Stimulated activated CD4-positive, alpha-beta T cell treated with anti-CD3 and anti-CD28 coated beads, Interleukin-12 subunit alpha, Interleukin-12 subunit beta, amount 100 ng/mL, for 4 hours (primary cell): ENCODE measurements at places on chromosomes 5 and 9.
A peak's percentile ranks its signal among the peaks of the same experiment; 100 is the strongest.

DNA sequence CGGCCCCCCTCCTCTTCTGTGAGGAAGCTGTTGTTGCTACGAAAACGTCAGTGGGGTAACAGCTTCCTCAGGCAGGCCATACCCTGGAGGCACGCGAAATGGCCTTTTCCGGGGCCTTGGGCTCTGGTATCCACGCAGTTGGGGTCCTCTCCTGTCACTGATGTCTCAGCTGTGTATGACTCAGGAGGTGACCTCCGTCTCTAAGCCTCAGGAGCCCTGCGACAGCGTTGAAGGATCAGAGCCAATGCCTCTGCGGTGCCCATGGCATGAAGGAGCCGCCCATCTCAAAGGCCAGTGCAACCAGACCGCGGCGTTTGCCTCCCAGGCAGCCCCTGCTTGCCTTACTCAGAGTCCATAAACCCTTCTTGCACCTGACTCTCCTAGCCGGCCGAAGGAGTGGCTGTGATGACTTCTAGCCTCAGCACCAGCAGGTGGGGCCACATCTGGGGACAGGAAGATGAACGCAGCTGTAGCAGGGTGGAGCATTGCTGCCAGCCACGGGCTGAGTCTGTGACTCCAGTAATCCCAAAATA lies 1.0 kb upstream of the MXD3 start:
- DNase-seq: no peak

- DNase-seq: no peak
Observed at GRCh38 chr5:34519489-34520220, 136.5 kb upstream of the RAI14 start.

DNA sequence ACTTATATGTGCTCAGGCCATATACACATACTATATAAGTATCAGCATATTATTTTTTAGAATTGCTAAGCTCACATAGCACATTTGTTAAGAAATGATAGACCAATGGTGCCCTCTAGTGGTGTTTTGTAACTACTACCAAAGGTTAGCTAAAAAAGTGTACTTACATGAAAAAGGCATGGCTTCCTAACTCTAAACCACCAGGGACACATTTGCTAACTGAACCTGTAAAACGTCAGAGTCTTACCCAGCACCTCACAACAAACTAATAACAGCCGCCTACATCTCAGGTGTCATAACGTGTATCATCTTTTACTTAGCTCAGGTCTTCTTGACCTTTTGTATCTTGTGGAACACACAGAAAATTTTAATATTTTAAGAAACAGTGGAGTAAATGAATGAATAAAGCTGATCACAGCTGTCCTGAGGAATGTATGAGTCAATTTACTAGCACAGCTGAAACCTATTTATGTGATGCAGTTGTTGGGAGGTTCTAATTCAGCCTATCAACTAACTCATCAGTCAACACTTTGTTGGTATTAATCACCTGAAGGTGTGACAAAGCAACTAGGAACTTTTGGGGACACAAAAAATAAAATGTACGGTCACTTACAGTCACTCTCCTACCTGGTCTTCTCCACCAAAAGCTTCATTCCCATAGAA lies 72.9 kb downstream of the BAAT start:
- DNase-seq: no peak

DNA sequence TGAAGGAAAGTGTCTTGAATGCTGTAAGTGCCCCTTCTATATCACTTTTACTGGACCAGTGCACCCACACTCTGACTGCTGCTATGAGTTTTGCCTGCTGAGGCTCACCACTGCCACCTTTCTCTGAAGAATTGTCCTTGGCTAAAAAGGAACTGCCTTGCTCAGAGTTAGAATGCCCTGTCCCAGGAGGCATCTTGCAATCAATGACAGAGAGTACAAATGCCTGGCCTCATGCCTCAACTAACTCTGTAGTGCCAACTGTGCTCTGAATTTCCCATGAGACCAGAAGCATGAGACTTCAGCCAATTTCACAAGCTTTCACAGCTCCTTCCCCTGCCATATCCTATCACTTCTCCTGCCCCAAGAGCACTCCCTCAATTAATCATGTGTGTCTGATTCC lies 569.7 kb downstream of the ZNF608 start:
- DNase-seq: no peak

GRCh38 chr9:135909371-135909770 lies 2.0 kb upstream of the CAMSAP1 start:
- DNase-seq: no peak

DNA sequence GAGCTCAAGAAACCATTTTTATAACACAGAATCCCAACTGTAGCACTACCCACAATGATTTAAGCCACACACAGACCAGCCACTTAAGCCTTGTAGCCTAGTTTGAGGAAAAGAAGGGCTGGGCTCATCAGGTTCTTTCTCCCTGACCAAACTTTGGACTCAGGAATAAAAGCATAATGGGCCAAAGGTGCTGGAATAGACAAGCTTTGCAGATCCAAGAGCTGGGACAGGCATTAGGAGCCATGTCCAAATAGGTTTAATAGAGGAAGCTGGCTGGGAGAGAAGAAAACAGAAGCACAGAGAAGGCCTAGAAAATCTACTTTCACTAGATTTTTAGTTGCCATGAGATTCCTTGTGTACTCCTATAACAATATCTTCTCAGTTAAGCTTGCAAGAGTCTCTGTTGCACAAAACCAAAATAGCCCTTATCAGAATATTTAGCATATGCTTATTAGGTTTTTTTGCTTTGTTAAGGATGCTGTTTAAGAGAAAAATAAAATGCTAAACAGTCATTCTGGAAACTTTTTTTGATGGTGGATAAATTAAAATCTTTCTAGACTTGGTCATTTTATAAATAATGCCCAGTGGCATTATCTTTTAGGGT lies 38.2 kb downstream of the CNOT8 start:
- no peak for DNase-seq

DNA sequence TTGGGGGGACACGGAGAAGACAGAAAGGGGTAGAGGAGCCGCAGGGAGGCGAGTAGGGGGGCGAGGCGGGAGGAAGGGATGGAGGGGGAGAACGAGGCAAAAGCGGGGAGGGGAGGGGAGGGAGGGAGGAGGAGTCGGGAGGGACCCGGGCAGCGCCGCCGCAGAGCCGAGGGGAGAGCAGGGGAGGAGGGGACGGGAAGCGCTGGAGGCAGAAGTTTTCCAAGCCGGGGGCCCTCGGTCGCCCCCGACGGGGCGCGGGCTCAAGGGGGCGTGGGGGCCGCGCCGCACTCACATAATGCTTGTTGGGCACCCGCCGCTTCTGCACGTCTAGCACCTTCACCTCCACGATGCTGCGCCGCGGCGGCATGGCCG lies 353 bp downstream of the SH3PXD2B start:
- DNase-seq: no peak

GRCh38 chr9:19946441-19947109 lies 157.7 kb upstream of the SLC24A2 start:
- DNase-seq: no peak

DNA sequence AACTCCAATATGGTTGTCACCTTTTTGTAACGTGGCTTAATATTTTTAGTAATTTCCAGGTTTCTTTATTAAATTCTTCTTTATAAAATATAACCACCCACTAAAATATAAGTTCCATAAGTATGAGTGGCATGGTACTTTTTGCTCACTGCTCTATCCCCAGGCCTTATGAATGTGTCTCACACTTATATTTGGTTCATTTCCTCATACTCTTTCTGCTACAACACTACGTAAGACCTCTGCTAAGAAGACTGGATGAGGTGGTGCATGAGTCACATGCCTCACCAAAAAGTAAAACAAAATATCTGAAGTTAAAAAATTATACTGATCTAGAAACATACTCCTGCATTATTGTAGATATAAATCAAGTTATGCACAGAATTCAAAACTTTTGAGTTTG lies 400.9 kb downstream of the HCN1 start:
- DNase-seq: no peak

DNA sequence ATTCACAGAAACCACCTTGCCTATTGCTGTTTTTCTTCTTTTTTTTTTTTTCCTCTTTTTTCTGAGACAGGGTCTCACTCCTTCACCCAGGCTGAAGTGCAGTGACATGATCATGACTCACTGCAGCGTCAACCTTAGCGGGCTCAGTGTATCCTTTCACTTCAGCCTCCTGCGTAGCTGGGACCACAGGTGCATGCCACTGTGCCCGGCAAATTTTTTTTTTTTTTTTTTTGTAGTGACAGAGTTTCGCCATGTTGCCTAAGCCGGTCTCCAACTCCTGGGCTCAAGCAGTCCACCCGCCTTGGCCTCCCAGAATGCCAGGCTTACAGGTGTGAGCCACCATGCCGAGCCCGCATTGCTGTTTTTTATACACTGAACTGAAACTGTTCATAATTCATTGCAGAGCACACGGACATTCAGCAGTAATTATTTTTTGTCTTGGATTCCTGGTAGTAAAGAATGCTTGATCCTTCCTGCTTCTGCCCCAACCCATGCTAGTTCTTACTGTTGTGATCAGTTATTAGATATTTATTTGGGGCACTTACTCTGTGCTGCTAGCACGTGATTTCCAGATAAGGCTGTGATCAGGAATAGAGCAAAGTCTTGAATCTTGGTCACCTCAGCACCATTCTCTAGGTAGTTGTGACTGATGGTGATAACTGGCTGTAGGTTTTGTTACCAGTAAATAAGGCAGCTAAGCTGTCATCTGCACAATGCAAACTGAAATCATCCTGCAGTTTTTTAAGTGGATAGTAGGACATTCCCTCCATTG lies 14.0 kb downstream of the MAP3K1 start:
- peak; percentile 51 for DNase-seq

GRCh38 chr5:14105718-14106410 lies 37.3 kb upstream of the TRIO start:
- DNase-seq: no peak

- no peak for DNase-seq
Observed at GRCh38 chr9:248278-248961, 33.8 kb downstream of the DOCK8 start.

- DNase-seq: no peak
Observed at GRCh38 chr5:58498340-58498942, 7.2 kb downstream of the GAPT start.

GRCh38 chr9:131747352-131747751 lies 7.5 kb upstream of the RAPGEF1 start:
- no peak for DNase-seq

- DNase-seq: no peak
Observed at GRCh38 chr9:123424131-123424530, 68.1 kb downstream of the CRB2 start.

DNA sequence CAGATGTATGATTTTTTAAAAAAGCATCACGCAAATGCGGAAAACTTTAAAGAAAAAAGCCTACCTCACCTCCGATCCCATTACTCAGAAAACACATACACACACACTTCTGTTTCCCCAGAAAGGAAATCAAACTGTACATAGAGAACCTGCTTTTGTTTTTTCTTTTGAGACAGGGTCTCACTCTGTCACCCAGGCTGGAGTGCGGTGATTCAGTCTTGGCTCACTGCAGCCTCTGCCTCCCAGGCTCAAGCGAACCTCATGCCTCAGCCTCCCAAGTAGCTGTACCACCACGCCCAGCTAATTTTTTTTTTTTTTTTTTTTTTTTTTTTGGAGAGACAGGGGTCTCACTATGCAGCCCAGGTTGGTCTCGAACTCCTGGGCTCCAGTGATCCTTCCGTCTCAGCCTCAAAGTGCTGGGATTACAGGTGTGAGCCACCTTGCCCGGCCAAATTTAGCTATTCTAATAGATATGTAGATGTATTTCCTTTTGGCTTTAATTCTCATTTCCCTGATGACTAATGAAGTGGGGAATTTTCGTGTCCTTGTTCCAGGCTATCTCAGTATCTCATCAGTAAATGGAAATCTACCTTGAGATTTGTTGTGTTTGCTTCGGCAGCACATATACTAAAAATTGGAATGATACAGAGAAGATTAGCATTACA lies 25.7 kb upstream of the EEIG1 start:
- DNase-seq: no peak

GRCh38 chr5:7261049-7261448 lies 134.9 kb upstream of the ADCY2 start:
- no peak for DNase-seq

DNA sequence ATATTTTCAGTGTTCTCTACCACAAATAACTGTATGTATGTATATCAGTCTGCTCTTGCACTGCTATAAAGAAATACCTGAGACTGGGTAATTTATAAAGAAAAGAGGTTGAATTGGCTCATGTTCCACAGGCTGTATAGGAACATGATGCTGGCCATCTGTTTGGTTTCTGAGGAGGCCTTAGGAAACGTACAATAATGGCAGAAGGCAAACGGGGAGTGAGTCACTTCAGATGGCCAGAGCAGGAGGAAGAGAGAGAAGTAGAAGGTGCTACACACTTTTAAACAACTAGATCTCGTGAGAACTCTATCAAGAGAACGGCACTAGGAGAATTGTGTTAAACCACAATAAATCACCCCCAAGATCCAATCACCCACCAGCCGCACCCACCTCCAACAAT lies 121.7 kb downstream of the ADAMTS6 start:
- DNase-seq: no peak

DNA sequence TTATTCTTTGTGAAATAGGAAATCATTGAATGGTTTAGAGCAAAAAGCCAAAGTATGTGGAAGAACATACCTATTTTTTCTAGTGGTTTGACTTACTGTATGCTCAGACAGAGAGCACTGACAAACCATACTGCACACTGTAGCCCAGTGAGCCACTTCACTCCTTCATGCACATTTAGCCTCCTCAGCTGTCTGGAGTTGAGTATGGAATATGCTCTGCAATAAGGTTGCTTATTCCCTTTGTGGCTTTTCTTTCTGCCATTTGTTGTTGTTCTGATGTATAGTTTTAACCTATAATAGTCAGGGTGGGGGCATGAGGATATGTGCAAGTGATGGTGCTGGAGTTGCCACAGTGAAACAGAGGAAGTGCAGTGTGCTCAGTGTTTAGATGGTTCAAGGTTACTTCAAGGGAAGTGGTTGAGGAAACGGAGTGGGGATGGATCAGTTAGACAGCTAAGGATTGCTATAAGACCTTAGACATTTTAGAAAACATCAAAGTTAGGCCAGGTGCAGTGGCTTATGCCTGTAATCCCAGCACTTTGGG lies 100.7 kb downstream of the CDC42SE2 start:
- no peak for DNase-seq

- no peak for DNase-seq
Observed at GRCh38 chr9:114759512-114760341, 46.1 kb downstream of the TNFSF15 start.

- DNase-seq: no peak
Observed at GRCh38 chr5:112529525-112529924, 110.4 kb upstream of the EPB41L4A start.

GRCh38 chr9:137784046-137784445 lies 93.5 kb upstream of the CACNA1B start:
- no peak for DNase-seq

DNA sequence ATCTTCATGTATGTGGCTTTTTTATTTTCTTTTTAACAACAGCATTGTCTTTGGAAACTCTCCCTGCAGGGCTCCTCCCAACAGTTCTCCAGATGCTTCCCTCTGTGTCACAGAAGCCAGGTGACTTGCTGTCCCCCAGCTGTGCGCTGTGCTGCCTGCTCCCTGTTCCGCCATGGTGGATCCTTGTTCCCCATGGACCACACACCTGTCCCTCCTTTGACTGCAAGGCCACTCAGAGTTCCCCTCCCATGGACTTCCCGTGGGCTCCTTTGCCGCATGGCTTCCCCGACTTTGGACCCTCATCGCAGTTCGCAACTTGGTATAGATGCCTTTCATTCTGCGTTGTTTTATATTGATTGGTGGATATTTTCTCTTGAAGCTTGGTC lies 18.6 kb downstream of the ANKRD33B start:
- DNase-seq: no peak
